Neuronal stem cell (in vitro differentiated cells): ENCODE measurements at places on chromosomes 2 and 18.
A peak's percentile ranks its signal among the peaks of the same experiment; 100 is the strongest.

DNA sequence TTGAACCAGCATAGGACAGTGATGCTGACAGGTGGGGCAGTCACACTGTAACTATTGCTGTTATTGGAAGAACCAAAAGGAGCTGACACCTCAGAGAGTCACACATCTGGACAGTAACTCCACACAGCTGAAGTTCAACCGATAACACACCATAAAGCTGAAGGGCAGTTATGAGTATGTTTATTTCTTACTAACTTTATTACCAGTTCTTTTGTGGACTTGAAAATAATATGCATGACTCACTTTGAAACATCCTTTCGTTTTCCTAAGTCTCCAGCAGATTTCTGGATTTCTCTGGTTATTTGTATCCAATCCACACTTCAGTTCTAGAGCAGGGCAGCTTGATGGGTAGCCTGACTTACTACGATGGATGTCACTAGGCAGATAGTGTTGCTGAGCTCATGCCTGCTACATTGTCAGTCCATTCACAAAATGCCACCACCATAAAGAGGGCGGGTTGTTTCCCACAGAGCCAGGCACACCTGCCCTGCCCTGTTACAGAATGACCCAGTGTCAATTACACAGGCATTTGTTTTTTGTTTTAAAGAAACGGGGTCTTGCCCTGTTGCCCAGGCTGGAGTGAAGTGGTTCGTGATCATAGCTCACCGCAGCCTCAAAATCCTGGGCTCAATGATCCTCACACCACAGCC, 8.4 kb upstream of the AGBL5 start:
- H3K27ac ChIP-seq = no peak overlapping the region
- H3K4me1 ChIP-seq = no peaks in the 10 kb centered on the region
- no peaks in the 10 kb centered on the region for H3K27me3 ChIP-seq
- no peak for DNase-seq
- no peak overlapping the region for H3K4me3 ChIP-seq

DNA sequence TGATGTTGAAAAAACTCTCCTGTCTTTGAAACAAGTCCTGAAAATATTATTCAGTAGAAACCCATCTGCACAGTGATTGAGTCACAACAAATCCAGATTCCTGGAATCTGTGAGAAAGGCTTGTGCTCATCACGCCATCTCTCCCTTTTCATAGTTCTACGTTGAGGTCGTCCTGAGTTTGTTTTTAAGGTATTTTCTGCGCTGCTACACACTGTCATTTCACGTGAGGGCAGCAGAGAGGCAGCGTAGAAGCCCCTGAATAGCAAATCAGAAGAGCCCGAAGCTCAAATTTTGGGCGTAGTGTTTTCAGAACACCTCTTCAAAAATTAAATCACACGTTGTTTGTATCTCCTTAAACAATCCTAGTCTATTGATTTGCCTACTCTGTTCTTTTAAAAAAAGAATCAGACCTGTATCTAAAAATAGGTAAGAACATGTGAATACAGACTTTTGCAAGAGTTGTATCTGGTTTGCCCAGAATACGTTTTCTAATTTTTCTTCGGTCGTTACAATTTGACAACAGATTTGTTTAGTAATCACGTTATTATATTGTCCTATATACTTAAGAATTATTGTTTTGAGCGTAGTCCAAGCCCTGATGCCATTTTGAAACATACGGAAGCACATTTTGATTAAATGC, 61.6 kb upstream of the SLC38A11 start:
- H3K36me3 ChIP-seq = no peaks in the 10 kb centered on the region
- no peak overlapping the region for H3K4me3 ChIP-seq
- no peaks in the 10 kb centered on the region for H3K27me3 ChIP-seq
- no peak overlapping the region for H3K27ac ChIP-seq
- peak; percentile 33 for DNase-seq

DNA sequence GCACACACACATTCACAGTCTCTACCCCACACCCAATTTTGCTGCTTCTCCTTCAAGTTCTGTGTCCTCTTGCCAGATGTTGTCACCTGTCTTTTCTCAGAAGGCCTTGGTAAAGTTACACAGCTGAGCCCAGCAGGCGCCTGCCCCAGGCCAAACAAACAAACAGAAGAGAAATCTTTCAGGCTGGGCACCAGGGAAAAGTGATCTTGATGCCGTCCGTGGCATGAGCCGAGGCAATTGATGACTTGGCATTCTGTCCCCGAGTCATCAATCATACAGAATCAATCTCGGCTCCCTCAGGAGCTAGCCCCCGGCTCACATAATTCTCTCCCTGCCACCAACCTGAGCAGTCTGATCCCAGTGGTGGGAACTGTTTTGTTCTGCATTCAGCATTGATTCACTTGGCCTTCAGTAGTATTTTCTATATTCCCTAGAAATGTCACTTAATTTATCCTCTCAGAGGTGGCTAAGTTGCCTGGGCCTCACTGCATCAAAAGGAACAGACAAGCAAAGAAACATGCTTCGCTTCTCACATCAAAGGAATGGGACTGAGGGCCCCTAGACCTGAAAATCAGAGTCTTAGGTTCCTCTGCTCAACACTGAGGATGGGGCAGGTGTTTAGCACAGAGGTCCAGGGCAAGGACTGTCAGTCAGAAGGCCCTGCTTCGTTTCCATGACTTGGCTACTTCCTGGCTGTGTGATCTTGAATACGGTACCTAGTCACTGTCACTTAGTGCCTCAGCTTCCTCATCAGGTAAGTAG, 278.8 kb upstream of the CELF4 start:
- H3K27me3 ChIP-seq = no peaks in the 10 kb centered on the region
- no peak for DNase-seq
- H3K36me3 ChIP-seq = no peaks in the 10 kb centered on the region
- no peak overlapping the region for H3K4me3 ChIP-seq
- peaks cover 1% of the 10 kb centered on the region for H3K4me1 ChIP-seq

- H3K36me3 ChIP-seq = no peaks in the 10 kb centered on the region
- peaks cover 2% of the 10 kb centered on the region for H3K4me1 ChIP-seq
- H3K4me3 ChIP-seq = no peak overlapping the region
Observed at GRCh38 chr2:71851094-71851750, 296.4 kb downstream of the CYP26B1 start.

DNA sequence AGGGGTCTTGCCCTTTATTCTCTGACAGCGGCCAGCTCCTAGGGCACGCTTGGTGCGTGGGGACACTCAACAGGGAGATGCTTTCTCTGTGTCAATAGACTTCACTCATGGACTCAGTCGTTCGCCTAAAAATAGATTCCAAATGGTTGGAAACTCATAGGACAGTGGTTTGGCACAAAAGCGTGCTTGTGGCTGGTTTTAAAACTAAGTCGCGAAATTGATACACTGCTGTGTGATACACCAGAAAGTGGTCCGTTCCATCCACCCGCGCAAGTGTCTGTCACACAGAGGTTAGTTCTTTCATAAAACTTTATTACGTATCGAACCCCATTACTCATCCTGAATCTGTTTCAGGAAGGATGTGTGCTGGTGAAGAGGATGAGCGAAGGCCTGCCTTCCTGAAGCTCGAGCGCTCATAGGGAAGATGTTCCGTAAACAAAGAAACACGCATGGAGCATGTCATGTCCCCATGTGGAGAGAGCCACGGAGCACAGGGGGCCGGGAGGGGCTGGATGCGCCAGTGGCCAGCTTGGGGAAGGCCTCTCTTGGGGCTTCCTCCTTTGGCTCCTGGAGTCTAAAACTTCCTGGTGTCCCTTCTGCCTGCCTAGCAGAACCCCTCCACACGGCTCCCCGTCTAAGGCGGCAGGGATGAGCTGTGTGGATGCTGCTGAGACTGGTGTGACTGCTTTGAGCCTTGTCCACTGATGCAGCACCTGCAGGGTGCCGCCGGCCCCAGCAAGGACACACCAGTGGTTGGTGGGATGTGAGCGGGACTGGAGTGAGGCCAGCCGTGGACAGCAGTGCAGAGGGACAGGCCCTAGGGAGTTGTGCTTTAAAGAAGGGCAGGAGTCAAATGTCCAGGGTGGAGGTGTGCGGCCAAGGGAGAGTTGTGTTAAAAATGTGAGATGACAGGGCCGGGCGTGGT, 207.2 kb downstream of the GBX2 start:
- no peaks in the 10 kb centered on the region for H3K27me3 ChIP-seq
- peaks cover 4% of the 10 kb centered on the region for H3K4me1 ChIP-seq
- DNase-seq = no peak

- H3K27me3 ChIP-seq = no peaks in the 10 kb centered on the region
- no peak overlapping the region for H3K27ac ChIP-seq
Observed at GRCh38 chr2:72625366-72625765, 200.5 kb downstream of the EXOC6B start.

DNA sequence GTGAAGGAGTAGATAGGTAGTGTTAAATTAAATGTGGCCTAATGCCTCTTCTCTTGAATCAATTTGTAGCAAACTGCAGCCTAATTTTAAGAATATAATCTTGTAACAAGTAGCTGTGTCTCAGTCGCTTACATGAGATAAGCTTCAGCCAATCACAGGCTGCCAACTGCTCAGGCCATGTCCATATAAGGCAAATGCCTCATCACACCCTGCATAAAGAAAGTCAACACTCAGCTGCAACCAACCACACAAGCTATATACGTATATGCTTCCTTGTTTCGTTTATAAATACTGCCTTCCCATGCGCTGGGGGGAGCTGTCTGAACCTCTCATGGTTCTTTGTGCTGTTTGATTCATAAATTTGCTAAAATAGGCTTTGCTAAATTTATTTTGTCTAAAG, 476.3 kb downstream of the TRIB2 start:
- H3K27ac ChIP-seq = no peak overlapping the region
- H3K27me3 ChIP-seq = no peaks in the 10 kb centered on the region
- no peaks in the 10 kb centered on the region for H3K36me3 ChIP-seq
- DNase-seq = no peak
- no peaks in the 10 kb centered on the region for H3K4me1 ChIP-seq

- no peaks in the 10 kb centered on the region for H3K36me3 ChIP-seq
- no peak overlapping the region for H3K4me3 ChIP-seq
- H3K27me3 ChIP-seq = no peaks in the 10 kb centered on the region
- DNase-seq = no peak
- peaks cover 1% of the 10 kb centered on the region for H3K4me1 ChIP-seq
Observed at GRCh38 chr2:66874411-66874810, 439.5 kb downstream of the MEIS1 start.

GRCh38 chr2:133986881-133987795, 266.7 kb upstream of the MGAT5 start:
- H3K27me3 ChIP-seq = peaks cover 20% of the 10 kb centered on the region
- no peak overlapping the region for H3K4me3 ChIP-seq
